ENCODE measurements at places on chromosomes 6 and 20. TPM values are rescaled to one million over a fixed set of nuclear protein-coding genes. Genes with fewer than 3 reads are reported as not detected.

- no peak for DNase-seq
Observed at GRCh38 chr6:108091288-108091687, 16.7 kb upstream of the OSTM1 start.

- no peak for DNase-seq
Observed at GRCh38 chr6:72212686-72213085, 326.3 kb downstream of the RIMS1 start.

DNA sequence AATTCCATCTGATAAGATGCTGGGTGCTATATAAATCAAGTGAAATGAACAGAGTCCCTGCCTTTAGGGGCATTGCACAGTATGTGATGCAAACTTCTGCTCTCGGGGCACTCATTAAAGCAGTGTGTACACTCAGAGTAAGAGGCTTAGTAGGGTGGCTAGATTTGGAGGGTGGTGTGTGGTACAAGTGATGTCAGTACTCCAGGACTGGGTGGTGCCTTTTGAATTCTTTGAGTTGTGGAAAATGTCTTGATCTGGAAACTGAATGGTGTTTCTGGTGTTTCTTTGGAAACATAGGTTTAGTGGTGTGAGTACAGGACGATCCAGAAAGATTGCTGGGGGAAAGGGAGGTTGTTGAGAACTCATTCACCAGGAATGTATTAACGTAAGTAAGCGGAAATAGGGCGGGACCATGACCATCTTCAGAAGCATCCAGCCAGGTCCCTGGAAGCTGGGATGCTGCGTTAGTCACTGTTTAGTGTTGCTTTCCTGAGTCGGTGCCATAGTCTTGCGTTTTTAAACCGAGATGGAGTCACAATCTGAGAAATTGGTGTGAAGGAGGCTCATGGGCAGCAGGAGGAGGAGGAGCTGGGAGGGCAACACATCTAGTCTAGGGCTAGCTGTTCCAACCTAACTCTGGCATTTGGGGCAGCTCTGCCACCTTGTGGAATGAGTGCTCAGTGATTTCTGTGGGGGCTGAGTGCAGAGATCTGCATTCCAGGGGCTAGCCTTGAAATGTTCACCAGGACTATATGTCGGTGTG is 70.3 kb downstream of the SCAND1 start:
- DNase-seq = peak; percentile 66

CCN5 gene
- not detected for total RNA-seq

DNA sequence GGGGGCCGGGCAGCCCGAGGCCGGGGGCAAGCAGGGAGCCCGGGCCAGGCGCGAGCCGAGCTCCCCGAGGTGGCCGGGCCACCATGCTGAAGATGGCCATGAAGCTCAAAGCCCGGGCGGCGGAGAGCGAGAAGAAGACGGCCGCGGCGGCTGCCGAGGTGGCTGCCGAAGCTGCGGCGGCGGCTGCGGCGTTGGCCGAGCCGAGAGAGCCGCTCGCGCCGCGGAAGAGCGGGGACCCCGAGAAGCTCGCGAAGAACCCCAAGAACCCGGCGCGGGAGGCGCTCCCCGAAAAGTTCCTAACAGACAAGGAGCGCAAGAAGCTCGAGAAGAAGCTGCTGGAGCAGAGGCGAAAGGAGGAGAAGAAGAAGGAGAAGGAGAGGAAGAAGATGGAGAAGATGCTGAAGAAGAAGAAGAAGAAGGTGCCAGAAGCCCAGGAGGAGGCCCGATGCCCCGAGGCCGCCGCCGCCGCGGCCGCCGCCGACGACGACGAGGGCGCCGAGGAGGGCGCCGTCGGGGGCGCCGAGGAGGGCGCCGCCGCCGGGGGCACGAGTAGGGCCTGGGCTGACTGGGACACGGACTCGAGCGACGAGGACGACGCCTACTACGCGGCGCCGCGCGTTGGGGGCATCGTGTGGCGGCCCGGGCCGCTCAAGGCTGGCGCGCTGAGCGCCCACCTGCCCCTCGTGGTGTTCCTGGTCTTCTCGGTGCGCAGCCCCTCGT is 37.4 kb downstream of the GNAS start:
- DNase-seq = no peak
